ENCODE measurements at places on chromosomes 1 and 21.

- no peak overlapping the region for H3K27ac ChIP-seq
- H3K36me3 ChIP-seq: no peaks in the 10 kb centered on the region
- no peak for DNase-seq
- H3K4me3 ChIP-seq: no peak overlapping the region
- H3K4me1 ChIP-seq: no peaks in the 10 kb centered on the region
These were observed 189.0 kb downstream of the URB2 start for GRCh38 chr1:229815076-229815475.

DNA sequence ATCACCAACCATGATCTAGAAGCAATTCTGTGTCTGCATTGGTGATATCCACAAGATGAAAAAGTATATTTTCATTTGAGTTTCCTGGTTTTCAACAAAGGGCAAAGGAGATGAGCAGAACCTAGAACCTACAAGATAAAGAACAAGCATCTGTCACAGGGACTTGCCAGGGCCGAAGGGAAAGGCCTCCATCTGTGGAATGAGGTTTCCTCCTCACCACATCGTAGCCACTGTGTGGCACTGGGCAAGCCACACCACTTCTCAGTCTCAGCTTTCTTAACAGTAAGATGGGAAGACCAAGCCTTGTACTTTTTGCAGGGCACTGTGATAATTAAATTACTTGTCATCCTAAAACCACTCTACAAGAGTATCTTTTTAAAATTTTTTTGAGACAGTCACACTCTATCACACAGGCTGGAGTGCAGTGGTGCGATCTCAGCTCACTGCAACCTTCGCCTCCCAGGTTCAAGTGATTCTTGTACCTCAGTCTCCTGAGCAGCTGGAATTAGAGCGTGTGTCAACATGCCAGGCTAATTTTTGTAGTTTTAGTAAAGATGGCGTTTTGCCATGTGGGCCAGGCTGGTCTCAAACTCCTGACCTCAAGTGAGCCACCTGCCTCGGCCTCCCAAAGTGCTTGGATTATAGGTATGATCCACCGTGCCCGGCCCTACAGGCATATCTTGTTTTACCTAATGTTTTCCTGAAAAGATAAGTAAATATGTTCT is 45.8 kb downstream of the ARHGEF11 start:
- peaks cover 6% of the 10 kb centered on the region for H3K4me1 ChIP-seq
- H3K4me3 ChIP-seq: no peak overlapping the region
- H3K27ac ChIP-seq: no peak overlapping the region
- H3K27me3 ChIP-seq: no peaks in the 10 kb centered on the region

GRCh38 chr1:27574871-27575831 is 28.8 kb downstream of the AHDC1 start:
- H3K27me3 ChIP-seq: no peaks in the 10 kb centered on the region
- peak; percentile 94 for DNase-seq
- H3K4me1 ChIP-seq: peaks cover 46% of the 10 kb centered on the region
- peak overlapping the region; percentile 63 for H3K27ac ChIP-seq
- H3K36me3 ChIP-seq: no peaks in the 10 kb centered on the region

- no peak for DNase-seq
- H3K27ac ChIP-seq: no peak overlapping the region
- H3K27me3 ChIP-seq: no peaks in the 10 kb centered on the region
- H3K4me3 ChIP-seq: no peak overlapping the region
- peaks cover 7% of the 10 kb centered on the region for H3K36me3 ChIP-seq
- peaks cover 25% of the 10 kb centered on the region for H3K4me1 ChIP-seq
These were observed 31.3 kb downstream of the GPR3 start for GRCh38 chr1:27423709-27424108.

DNA sequence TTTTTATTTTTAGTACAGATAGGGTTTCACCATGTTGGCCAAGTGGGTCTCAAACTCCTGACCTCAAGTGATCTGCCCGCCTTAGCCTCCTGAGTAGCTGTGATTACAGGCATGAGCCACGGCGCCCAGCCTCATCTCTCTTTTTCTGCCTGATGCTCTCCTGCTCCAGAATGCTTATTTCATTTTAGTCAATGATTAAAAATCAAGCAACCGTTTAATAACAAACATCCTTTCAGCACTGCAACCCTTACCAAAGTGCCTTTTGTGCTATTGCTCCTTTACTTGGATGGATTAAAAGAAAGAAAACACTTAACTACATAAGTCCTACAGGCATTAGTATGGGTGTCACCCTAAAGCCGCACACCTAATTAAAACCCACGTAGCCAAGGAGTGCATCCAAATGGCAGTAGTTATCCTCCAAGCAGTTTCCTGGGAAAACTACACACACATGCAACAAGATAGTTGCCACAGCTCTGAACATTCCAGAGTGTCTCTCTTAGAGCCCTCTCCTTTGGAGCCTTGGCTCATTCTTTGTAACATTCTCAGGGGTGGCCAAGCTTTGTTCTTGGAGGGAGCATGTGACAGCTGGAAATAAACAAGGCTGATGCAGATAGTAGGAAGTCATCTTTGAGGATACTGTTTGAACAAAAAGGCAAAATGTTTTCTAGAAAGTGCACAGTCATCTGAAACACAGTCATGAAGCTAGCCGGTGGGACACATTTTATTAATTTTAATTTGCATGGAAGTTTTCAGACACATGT is 51.2 kb downstream of the KCNJ15 start:
- H3K4me3 ChIP-seq: no peak overlapping the region
- H3K36me3 ChIP-seq: no peaks in the 10 kb centered on the region
- peak; percentile 60 for DNase-seq
- no peaks in the 10 kb centered on the region for H3K27me3 ChIP-seq
- peak overlapping the region; percentile 96 for H3K27ac ChIP-seq

DNA sequence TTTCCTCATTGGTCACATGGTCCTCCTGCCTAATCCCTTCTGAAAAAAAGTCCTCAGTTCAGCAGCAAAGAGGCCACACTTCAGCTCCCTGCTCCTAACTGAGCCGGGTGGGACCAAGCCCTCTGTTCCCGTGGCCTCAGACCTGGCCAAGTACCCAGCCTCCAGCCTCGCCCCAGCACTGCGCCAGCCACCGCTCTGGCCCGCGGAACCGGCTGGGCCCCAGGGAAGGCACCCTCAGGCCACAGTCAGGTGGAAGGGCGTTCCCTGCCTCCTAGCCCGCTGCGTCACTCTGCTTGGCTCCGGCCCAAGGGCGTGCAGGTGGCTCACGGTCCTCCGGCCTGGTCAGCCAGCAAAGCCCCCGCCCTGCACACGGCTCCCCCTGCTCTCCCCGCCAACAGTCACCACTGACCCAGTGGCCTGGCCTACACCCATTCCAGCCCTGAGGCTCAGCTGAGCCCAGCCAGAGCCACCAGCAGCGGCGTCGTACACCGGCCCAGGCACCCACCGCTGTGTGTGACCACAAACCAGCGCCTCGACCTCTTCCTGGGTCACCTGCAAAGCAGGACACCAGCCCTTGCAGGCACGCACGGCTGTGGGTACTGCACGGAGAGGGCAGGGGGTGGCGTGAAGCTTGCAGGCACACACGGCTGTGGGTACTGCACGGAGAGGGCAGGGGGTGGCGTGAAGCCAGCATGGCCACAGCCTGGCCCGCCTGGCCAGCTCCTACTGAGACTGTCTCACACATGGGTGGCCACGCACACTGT is 19.4 kb downstream of the NADK start:
- no peaks in the 10 kb centered on the region for H3K27me3 ChIP-seq
- DNase-seq: no peak
- H3K36me3 ChIP-seq: no peaks in the 10 kb centered on the region
- no peak overlapping the region for H3K4me3 ChIP-seq
- H3K4me1 ChIP-seq: no peaks in the 10 kb centered on the region
- H3K27ac ChIP-seq: no peak overlapping the region

- no peak overlapping the region for H3K27ac ChIP-seq
- no peaks in the 10 kb centered on the region for H3K4me1 ChIP-seq
- DNase-seq: no peak
- no peak overlapping the region for H3K4me3 ChIP-seq
These were observed 180.3 kb downstream of the FAF1 start for GRCh38 chr1:50779801-50780200.

DNA sequence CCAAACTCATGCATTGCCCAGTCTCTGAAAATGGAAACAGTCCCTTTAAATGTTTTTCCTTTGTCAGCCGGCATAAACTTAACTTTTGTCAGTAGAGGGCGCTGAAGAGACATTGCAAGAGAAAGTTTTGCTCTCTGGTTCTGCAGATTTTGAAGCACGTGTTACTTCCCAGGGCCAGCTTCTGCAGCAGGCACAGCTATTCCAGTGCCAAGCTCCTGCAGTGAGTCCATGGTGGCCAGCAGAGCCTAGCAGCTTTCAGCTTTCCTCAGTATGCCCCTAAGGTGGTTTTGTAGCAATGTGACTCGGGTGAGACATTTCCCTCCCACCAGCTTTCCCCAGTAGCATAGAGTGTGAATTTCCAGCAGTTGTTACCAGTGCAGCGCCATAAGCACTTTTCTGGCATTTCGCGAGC is 2.6 kb upstream of the IFI44L start:
- peaks cover 25% of the 10 kb centered on the region for H3K4me1 ChIP-seq
- no peak overlapping the region for H3K27ac ChIP-seq
- DNase-seq: peak; percentile 93
- H3K4me3 ChIP-seq: no peak overlapping the region

GRCh38 chr1:230226007-230226800 is 159.2 kb downstream of the GALNT2 start:
- H3K4me3 ChIP-seq: no peak overlapping the region
- H3K4me1 ChIP-seq: peaks cover 16% of the 10 kb centered on the region
- H3K27me3 ChIP-seq: no peaks in the 10 kb centered on the region
- no peak overlapping the region for H3K27ac ChIP-seq

DNA sequence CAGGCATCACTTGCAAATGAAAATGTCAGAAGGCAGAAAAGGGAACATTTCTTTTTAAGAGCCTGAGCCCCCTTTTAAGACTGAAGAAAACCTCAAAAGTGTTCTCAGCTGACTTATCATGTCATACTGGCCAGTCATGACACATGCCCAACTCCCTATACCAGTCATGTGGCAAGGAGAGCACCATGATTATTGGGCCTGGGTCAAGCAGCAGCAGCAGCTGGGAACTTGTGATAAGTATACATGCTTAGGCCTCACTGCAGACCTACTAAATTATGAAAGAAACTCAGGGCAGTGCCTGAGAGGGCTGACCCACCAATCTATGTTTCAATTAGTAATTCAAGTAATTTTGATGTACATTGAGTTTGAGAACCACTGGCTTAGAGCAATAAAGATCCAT is 8.6 kb downstream of the RO60 start:
- H3K4me1 ChIP-seq: peaks cover 7% of the 10 kb centered on the region
- H3K27ac ChIP-seq: no peak overlapping the region
- no peaks in the 10 kb centered on the region for H3K27me3 ChIP-seq
- H3K36me3 ChIP-seq: peaks cover 5% of the 10 kb centered on the region
- DNase-seq: no peak

GRCh38 chr1:151783796-151784195 is 6.5 kb downstream of the TDRKH start:
- H3K27me3 ChIP-seq: peaks cover 18% of the 10 kb centered on the region
- H3K4me3 ChIP-seq: no peak overlapping the region
- DNase-seq: no peak
- no peak overlapping the region for H3K27ac ChIP-seq

DNA sequence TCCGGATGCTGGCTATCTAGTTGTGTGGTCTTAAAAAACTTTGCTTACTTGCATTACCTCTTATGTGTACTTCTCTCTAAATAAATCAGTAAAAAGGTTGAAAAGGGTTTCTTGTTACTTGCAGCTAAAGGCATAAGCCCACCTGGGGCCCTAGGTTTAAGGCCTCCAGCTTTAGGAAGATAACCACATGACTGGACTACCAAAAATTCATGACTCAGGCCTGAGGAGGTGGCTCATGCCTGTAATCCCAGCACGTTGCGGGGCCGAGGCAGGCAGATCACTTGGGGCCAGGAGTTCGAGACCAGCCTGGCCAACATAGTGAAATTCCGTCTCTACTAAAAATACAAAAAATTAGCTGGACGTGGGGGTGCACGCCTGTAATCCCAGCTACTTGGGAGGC is 142.9 kb downstream of the APP start:
- H3K4me1 ChIP-seq: no peaks in the 10 kb centered on the region
- H3K36me3 ChIP-seq: no peaks in the 10 kb centered on the region
- no peak overlapping the region for H3K27ac ChIP-seq

- no peak for DNase-seq
- H3K4me1 ChIP-seq: no peaks in the 10 kb centered on the region
- H3K36me3 ChIP-seq: no peaks in the 10 kb centered on the region
- H3K27ac ChIP-seq: no peak overlapping the region
- no peak overlapping the region for H3K4me3 ChIP-seq
These were observed 140.2 kb downstream of the TRABD2B start for GRCh38 chr1:47856996-47857395.

GRCh38 chr1:198750081-198750480 is 111.2 kb downstream of the PTPRC start:
- H3K36me3 ChIP-seq: no peaks in the 10 kb centered on the region
- DNase-seq: no peak
- H3K4me1 ChIP-seq: peaks cover 6% of the 10 kb centered on the region
- no peak overlapping the region for H3K27ac ChIP-seq

DNA sequence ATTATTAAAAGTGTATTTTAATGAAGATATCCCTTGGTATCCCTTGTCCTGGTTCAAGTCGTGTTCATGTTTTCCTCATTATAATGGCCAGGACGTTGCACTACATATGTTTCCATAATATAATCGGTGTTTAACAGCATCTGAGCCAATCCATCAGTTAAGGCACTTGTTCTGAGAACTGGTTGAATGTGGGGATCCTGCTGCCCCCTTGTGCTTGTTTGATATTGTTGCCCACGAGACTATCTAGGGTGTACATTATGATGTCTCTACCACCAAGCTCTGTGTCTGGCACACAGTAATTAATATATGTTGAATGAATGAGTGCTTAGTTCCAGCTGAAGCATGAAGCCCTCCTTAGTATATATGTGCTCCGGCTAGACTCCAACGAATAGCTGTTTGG is 193.0 kb downstream of the CACNA1E start:
- H3K27me3 ChIP-seq: no peaks in the 10 kb centered on the region
- DNase-seq: peak; percentile 49
- H3K4me1 ChIP-seq: no peaks in the 10 kb centered on the region
- H3K27ac ChIP-seq: no peak overlapping the region

GRCh38 chr1:233376382-233377110 is 49.0 kb downstream of the MAP3K21 start:
- H3K27me3 ChIP-seq: no peaks in the 10 kb centered on the region
- H3K4me3 ChIP-seq: no peak overlapping the region
- no peak for DNase-seq
- no peak overlapping the region for H3K27ac ChIP-seq
- H3K36me3 ChIP-seq: no peaks in the 10 kb centered on the region
- H3K4me1 ChIP-seq: no peaks in the 10 kb centered on the region

GRCh38 chr1:37741662-37742061 is 23.3 kb downstream of the EPHA10 start:
- no peaks in the 10 kb centered on the region for H3K36me3 ChIP-seq
- DNase-seq: no peak
- H3K27ac ChIP-seq: no peak overlapping the region
- no peaks in the 10 kb centered on the region for H3K4me1 ChIP-seq
- peaks cover 8% of the 10 kb centered on the region for H3K27me3 ChIP-seq
- H3K4me3 ChIP-seq: no peak overlapping the region

GRCh38 chr1:57254022-57254421 is 169.8 kb downstream of the DAB1 start:
- peak overlapping the region; percentile 44 for H3K27ac ChIP-seq
- H3K4me1 ChIP-seq: peaks cover 19% of the 10 kb centered on the region
- no peaks in the 10 kb centered on the region for H3K36me3 ChIP-seq
- no peaks in the 10 kb centered on the region for H3K27me3 ChIP-seq
- H3K4me3 ChIP-seq: no peak overlapping the region
